ENCODE measurements at places on chromosomes 5 and 9. TPM values are rescaled to one million over a fixed set of nuclear protein-coding genes. Genes with fewer than 3 reads are reported as not detected.
A peak's percentile ranks its signal among the peaks of the same experiment; 100 is the strongest.

Gene CNTNAP3
- total RNA-seq, result 1.0 TPM

Gene POC5
- 4.4 TPM for total RNA-seq

Gene PKD2L2
- not detected for total RNA-seq

Gene PCDHGA3
- total RNA-seq, result 0.21 TPM

Gene TAS2R1
- total RNA-seq, result not detected

Gene NOXA1
- 42.6 TPM for total RNA-seq

Gene CCDC69
- 7.1 TPM for total RNA-seq

Gene LCNL1
- total RNA-seq, result not detected

Gene HCN1
- 0.06 TPM for total RNA-seq

Gene GGTA1
- total RNA-seq, result 5.6 TPM

- DNase-seq, result no peak
Measured at GRCh38 chr5:25033658-25034057, 388.9 kb upstream of the CDH10 start.

GRCh38 chr5:39274398-39275085 lies 55.2 kb upstream of the FYB1 start:
- no peak for DNase-seq

- no peak for DNase-seq
Measured at GRCh38 chr9:96163161-96163560, 138.8 kb downstream of the HSD17B3 start.

DNA sequence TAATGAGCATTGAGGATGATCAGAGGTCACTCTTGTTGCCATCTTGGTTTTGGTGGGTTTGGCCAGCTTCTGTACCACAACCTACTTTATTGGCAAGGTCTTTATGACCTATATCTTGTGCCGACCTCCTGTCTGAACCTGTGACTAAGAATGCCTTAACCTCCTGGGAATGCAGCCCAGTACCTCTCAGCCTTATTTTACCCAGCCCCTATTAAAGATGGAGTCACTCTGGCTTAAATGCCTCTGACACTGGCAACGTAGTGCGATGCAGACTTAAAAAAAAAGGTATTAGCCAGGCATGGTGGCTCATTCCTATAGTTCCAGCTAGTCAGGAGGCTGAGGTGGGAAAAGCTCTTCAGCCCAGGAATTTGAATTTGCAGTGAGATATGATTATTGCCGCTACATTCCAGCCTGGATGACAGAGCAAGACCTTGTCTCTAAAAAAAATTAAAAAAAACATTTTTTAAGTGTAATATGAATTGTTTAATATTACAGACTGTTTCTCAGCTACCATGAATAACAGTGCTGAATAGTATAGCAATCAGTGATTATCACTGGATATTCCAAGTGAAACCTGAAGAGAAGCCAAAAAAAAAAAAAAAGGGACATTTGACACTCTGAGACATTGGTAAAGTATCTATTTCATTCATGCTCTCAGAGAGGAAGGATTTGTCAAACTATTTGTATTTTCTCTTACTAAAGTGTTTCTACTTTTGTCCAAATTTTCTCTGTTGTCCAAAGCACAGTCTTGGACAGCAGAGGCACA lies 18.3 kb upstream of the STOM start:
- DNase-seq, result no peak

DNA sequence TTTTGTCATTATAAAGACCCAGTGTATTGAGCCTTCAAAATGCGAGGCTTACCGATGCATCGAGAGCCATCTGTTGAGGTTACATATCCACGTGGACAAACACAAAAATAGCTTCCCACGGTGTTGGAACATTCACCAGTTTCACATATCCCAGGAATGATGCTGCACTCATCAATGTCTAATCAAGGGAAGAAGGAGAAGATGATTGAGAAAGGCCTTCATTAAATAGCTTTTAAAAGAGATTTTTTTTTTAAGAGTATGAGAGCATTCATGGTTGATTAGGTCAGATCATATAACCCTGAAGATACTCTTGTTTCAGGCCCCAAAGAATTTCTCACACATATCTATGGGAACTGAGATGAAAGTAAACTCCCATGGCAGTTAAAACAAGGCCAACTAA lies 129.4 kb downstream of the FBN2 start:
- DNase-seq, result no peak

GRCh38 chr9:113205861-113206260 lies 15.2 kb downstream of the FKBP15 start:
- DNase-seq, result no peak

- DNase-seq, result no peak
Measured at GRCh38 chr5:148191010-148191409, 11.8 kb upstream of the SPINK6 start.

- DNase-seq, result no peak
Measured at GRCh38 chr5:86917117-86917579, 299.4 kb downstream of the COX7C start.

- no peak for DNase-seq
Measured at GRCh38 chr5:66963559-66963971, 233.0 kb downstream of the CD180 start.

GRCh38 chr5:79111387-79111959 lies at the start of gene BHMT:
Gene BHMT, plus strand, starts transcription at chr5:79111809. Its CDS starts 77 bp downstream, at chr5:79111886.
- DNase-seq, result no peak

DNA sequence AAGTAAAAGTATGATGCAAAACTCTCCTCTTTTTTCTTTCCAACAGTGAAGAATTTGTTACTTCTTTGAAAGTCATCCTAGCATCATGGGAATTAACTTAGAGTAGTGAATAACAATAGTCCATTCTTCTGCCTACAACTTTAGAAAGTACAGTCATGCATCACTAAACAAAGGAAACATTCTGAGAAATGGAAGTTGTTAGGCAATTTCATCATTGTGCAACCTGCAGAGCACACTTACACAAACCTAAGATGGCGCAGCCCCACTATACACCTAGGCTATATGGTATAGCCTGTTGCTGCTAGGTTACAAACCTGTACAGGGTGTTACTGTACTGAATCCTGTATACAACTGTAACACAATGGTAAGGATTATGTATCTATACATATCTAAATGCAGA lies 1209.3 kb upstream of the C9orf72 start:
- DNase-seq, result no peak

DNA sequence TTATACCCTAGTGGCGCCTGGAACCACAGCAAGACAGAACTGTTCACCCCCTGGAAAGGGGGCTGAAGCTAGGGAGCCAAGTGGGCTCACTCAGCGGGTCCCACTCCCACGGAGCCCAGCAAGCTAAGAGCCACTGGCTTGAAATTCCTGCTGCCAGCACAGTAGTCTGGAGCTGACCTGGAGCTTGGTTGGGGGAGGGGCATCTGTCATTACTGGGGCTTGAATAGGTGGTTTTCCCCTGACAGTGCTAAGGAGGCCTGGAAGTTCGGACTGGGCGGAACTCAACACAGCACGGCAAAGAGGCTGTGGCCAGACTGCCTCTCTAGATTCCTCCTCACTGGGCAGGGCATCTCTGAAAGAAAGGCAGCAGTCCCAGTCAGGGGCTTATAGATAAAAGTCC lies 19.5 kb downstream of the BTNL3 start:
- DNase-seq, result no peak

- no peak for DNase-seq
Measured at GRCh38 chr9:94703488-94704140, 22.9 kb upstream of the AOPEP start.

GRCh38 chr5:14142827-14143545 lies at the start of gene TRIO:
Gene TRIO, plus strand, starts transcription at chr5:14143342. Its CDS starts 384 bp downstream, at chr5:14143726.
- DNase-seq, result peak; percentile 92

GRCh38 chr5:72030237-72030636 lies 77.0 kb upstream of the MAP1B start:
- DNase-seq, result no peak

- no peak for DNase-seq
Measured at GRCh38 chr5:151800532-151800931, 28.8 kb downstream of the G3BP1 start.

DNA sequence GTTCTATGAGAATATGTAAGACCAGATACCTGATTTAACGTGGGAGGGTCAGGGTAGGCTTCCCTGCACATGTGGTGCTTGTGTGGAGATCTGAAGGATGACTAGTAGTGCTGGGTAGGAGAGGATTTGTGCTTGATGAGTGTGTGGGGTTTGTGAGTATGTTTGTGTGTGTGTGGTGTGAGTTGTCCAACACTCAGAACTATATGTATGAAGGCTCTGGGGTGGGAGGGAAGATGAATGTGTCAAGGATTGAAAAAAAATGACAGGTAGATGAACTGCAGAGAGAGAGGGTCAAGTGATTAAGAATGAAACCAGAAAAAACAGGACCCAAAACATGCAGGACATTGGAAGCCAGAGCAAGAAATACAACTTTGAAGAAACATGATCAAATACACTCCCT lies 154.6 kb upstream of the NR3C1 start:
- DNase-seq, result no peak

DNA sequence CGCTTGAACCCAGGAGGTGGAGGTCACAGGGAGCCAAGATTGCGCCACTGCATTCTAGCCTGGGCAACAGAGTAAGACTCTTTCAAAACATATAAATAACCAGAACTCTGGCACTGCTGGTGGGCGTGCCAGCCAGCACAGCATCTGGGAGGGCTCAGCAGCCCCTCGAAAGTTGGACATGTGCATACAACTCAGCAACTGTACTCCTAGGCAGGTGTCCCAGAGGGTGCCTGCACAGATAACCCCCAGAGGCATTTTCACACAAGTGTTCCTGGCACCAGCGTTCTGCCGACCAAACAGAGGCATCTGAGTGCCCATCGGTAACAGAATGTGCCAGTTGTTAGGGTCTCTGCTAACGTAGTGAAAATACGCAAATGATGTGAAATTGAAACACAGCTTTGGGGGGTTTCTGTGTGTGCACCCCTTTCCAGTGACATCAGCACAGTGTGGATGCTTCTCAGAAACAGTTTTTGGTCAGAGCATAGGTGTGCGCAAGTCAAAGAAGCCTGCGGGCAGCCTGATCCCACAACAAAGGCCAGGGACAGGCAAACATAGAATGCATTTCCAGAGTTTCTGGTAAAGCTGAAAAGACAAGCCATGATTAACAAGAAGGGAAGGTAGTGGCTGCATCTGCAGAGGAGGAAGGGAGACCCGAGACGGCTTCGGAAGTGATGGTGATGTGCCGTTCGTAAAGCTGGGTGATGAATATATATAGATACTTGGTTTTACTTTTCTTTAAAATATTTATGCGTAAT lies 190.2 kb downstream of the CACNA1B start:
- DNase-seq, result peak; percentile 5

DNA sequence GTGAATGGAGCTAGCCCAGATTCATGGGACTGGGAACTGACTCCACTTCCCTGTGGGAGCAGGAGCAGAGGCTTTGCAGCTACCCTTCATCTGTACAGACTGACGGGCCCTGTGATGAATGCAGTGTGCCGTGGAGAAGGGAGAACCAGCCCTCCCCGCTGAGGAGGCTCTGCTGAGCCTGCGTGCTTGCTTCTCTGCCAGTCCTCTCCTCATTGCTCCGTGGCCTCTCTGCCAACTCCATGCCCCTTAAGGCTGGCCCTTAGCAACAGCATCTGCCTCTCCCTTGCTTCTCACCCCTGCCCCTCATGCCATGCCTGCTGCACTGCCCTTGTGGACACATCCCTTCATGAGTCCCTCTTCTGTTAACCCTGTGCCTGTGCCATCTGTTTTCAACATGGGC lies 53.6 kb downstream of the GADD45G start:
- DNase-seq, result no peak

DNA sequence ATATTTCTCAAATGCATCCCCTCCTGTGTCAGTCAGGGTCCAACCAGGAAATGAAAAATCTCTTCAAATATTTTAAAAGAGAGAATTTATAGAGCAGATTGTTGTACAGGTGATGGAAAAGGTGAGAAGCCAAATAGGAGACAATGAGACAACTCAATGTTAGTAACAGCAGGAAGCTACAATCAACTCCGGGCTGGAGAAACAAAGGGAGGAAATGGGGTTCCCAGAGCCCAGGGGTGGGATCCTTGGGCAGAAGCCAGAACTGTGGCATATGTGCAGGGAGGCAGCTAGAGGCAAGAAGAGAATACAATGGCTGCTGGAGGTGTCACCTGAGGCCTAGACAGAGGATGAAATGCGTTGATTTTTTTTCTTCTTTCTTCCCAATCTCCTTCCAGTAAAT lies 361.8 kb upstream of the ACTBL2 start:
- DNase-seq, result no peak

DNA sequence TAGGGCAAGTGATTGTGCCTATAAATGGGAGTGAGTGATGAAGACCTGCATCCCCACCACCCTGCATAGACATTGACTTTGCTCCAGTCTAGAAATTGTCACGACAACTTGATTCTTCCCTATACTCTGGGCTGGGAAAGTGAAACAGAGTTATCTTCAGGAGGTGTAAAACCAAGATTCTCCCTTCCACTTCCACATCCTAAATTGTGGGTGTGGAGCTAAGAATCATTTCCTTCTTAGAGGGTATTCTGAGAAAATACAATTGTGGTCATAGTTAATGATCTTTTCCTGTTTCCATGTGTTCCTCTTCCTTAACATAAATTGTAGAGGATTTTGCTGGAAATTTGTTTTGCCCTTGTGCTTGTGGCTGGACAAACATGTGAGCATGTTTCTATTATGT lies 96.8 kb upstream of the PJA2 start:
- DNase-seq, result no peak

DNA sequence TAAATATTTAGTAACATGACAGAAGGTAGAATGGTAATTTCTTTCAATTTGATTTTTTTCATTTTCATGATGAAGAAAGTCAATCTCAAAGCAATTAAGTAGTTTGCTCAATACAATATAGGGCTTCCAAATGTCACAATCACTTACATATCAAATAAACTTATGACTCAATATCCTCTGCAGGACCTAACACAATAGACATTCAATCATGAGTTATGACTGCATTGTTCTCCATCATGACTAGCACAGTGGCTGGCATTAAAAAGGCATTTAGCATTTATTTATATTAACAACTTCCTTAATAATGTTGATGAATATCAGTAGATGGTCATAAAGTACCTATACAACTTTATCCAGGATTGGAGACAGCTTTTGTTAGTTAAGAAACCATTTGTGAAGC lies 1499.6 kb downstream of the EFNA5 start:
- DNase-seq, result no peak

GRCh38 chr9:93623753-93624152 lies 47.4 kb downstream of the PHF2 start:
- DNase-seq, result no peak

GRCh38 chr9:114434878-114435311 lies 47.1 kb upstream of the AKNA start:
- DNase-seq, result no peak

Data from left colon (tissue), 2 donors.